ENCODE measurements at places on chromosomes 12 and 14. TPM values are rescaled to one million over a fixed set of nuclear protein-coding genes. Genes with fewer than 3 reads are reported as not detected.

DNA sequence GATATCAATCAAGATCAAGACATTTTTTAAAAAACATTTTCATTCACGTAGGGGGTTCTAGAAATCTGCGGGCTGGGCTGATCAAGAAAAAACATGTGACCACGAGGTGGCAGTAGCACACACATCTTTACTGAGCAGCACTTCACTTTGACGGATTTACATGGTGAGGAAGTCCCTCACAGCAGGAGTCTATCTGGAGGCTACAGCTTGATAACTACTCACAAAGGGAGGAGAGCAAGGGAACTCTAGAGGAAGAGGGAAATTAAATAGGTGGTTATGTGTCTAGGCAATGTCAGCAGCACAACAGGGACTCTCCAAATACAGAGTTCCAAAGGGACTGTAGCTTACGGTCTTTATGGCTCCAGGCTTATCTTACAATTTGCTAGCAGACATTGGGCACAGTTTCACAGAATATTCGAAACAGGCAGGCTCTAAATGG lies 248.1 kb downstream of the DPY19L2 start:
- DNase-seq = peak; percentile 20

GRCh38 chr12:27652174-27652763 lies 44.0 kb upstream of the REP15 start:
- peak; percentile 61 for DNase-seq

- DNase-seq = no peak
These were observed 18.1 kb downstream of the WNK1 start for GRCh38 chr12:770479-770878.

GRCh38 chr14:42504433-42504832 lies 897.8 kb downstream of the LRFN5 start:
- no peak for DNase-seq

- no peak for DNase-seq
These were observed 28.0 kb upstream of the NCOR2 start for GRCh38 chr12:124595444-124595843.

DNA sequence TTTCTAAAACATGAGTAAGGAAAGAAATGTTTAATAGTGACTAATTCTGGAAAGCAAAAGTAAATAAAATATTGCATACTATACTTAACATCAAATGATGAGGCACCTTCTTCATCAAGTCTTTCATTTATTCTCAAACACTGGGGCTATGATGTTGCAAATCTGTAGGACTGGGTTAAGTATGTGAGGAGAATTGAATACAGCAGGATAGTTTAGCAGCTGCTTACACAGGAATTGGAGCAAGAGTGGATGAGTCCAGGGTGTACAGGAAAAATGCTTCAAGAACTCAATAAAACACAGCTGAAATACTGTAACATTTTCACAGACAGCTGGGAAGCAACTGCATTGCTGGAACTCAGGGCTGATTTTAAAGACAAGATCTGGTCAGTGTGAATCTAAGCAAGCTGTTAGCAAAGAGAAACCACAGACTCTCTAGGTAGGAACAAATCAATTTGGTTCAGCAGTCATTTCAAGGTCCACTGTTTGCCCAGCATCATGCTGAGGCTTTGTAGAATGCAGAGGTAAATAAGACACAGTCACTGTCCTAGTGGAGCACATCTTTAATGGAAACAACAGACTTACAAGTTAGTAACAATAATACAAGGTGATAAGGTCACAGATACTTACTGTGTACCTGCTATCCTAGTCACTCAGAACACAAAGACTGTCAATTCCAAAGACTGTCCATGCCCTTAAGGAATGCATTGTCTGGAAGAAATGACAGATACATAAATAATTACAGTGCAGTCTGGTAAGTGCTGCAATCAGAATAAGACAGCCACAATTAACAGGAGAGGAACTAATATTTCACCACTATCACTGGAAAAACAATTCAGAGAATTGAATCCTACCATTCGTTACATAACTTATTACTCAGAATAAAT lies 96.8 kb upstream of the DACT1 start:
- no peak for DNase-seq

DNA sequence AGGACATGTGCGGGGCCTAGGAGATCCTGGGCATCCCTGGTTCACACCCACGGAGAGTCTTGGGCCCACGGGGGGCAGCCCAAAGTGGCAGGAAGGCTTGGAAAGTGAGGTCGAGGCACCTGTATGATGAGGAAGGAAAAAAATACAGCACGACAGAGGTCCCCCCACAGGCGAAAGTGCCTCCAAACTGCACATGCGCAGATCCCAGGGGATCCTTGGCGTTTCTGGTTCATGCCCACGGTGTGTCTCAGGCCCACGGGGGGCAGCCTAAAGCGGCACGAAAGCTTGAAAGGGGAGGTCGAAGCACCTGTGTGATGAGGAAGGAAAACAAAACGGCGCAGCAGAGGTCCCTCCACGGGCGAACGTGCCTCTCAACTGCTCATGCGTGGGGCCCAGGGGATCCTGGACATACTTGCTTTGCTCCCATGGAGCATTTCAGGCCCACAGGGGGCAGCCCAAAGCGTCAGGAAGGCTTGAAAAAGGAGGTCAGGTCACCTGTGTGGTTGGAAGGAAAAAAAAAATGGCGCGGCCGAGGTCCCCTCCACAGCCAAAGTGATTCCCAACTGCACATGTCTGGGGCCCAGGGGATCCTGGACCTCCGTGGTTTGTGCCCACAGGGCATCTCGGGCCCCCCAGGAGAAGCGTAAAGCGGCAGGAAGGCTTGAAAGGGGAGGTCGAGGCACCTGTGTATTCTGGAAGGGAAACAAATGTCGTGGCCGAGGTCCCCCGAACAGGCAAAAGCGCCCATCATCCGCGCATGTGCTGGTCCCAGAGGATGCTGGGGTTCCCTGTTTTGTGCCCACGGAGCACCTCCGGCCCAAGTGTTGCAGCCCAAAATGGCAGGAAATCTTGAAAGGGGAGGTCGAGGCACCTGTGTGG lies 582.6 kb downstream of the ALG10 start:
- no peak for DNase-seq

The GPRC5A gene
- 6.2 TPM for polyA plus RNA-seq

The LRFN5 gene
- not detected for polyA plus RNA-seq

The STAC3 gene
- polyA plus RNA-seq = 0.85 TPM

The LACRT gene
- polyA plus RNA-seq = not detected

The KRT8 gene
- polyA plus RNA-seq = 720 TPM

All from foreskin keratinocyte (primary cell).